ENCODE measurements at places on chromosomes 16 and 17.
A peak's percentile ranks its signal among the peaks of the same experiment; 100 is the strongest.

DNA sequence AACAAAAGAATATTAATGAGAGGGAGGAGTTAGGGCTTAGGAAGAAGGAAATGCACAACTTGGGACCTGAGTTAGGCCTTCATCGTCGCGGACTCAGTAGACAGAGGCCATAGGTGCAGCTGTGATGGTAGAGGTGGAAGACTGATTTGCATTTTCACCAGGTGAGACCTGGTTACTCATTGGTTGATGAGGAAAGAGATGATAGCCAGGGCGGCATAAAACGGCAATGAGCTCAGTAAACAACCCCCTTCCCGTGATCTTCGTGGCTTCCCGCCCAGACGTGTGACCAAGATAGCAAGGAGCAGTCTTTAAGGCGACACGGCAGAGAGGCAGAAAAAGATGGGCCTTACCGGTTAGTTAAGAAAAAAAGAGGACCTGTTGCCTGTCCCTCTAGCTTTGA, at the start of gene TMC5:
TSS of gene TMC5 (plus strand) at position 244 of the 400 bp plus-strand sequence. CDS start 22,156 bp downstream, outside the sequence.
- DNase-seq, result no peak

DNA sequence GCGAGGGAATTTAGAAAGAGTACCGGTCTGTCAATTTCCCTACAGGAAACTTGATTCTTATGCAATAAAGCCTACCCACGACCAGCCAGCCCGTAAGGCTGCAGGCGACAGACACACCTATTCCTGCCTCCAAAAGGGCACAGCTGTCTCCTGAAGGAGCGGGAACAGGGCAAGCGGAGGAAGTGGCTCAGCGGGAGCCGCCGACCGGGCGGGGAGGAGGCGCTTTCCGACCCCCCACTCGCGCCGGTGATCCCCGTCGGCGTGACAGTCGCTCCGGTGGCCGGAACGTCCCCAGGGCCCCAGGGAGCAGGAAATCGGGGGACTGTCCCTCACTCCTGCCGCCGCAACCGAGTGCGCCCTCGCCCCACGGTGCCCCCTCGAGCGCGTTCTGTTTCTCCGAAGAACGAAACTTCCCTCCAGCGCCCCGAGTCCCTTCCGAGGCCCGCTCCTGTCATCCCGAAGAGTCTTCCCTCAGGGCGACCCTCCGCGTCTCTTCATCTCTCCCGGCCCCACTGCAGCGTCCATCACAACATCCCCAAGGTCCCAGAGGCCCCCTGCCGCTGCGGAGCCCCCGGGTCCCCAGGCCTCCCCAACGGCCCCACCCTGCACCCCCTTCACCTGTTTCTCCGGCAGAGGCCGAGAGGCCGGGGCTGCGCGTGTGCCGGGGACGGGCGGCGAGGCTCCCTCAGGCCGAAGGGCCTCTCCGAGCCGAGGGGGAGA, 421 bp downstream of the STAT3 start:
- peak; percentile 13 for DNase-seq

- no peak for DNase-seq
Measured at GRCh38 chr16:57916735-57917438, 54.0 kb downstream of the CNGB1 start.

GRCh38 chr17:3968015-3968414, 3.8 kb upstream of the ATP2A3 start:
- no peak for DNase-seq

GRCh38 chr17:80422981-80423380, 8.0 kb downstream of the ENDOV start:
- no peak for DNase-seq

GRCh38 chr17:46020023-46020761, 21.1 kb downstream of the STH start:
- peak; percentile 34 for DNase-seq

DNA sequence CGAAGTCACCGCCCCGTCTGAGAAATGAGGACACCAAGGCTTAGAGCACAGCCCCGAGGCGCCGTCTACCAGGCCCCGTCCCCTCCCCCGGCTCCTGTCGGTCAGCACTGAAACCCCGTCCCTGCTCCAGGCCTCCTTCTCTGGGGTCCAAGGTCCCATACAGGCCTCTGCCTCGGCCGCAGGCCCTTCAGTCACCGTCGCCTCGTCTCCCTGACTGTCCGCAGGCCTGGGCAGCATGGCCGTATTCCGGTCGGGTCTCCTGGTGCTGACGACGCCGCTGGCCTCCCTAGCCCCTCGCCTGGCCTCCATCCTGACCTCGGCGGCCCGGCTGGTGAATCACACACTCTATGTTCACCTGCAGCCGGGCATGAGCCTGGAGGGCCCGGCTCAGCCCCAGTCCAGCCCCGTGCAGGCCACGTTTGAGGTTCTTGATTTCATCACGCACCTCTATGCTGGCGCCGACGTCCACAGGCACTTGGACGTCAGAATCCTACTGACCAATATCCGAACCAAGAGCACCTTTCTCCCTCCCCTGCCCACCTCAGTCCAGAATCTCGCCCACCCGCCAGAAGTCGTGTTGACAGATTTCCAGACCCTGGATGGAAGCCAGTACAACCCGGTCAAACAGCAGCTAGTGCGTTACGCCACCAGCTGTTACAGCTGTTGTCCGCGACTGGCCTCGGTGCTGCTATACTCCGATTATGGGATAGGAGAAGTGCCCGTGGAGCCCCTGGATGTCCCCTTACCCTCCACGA, 617 bp downstream of the COASY start:
- no peak for DNase-seq

DNA sequence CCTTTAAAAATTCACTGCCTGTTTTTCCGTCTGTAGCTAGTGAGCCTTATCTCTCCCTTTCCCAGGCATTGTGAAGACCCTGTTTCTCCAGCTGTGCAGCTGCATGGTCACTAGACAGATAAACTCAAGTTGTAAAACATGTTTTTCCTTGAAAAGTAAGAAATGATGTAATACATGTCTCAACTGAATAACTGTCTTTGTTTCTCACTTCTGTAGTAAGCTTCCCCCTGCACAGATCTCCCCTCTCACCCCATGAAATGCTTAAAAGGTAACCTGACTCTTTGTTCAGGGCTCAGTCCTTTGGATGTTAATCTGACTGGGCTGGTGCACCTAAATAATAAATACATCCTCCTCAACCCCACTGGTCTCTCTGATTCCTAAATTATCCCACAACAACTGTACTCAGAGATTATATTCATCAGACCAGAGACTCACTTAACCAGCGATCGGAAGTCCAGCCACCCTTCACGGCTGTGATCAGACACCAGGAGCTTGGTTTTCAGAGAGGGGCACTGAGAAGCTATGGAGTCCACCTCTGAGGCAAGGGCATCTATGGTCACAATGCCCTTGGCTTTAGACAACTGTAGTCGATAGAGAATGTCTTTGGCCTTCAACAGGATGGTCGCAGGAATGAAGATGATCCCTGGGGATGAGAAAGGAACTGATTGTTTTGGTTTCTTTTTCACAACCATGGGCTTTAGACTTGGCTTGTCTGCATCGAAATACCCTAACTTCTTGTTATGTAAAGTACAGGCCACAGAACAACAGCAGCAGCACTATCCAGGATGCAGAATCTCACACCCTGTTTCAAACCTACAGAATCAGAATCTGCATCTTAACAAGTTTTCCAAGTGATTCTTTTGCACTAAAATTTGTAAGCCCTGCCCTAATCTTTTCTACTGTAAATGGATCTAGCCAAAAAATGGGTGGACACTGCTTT, 15.4 kb downstream of the ACSM1 start:
- DNase-seq, result no peak

GRCh38 chr17:79748295-79749099, 17.8 kb downstream of the ENPP7 start:
- no peak for DNase-seq

- no peak for DNase-seq
Measured at GRCh38 chr16:69094501-69094900, 11.0 kb upstream of the HAS3 start.

DNA sequence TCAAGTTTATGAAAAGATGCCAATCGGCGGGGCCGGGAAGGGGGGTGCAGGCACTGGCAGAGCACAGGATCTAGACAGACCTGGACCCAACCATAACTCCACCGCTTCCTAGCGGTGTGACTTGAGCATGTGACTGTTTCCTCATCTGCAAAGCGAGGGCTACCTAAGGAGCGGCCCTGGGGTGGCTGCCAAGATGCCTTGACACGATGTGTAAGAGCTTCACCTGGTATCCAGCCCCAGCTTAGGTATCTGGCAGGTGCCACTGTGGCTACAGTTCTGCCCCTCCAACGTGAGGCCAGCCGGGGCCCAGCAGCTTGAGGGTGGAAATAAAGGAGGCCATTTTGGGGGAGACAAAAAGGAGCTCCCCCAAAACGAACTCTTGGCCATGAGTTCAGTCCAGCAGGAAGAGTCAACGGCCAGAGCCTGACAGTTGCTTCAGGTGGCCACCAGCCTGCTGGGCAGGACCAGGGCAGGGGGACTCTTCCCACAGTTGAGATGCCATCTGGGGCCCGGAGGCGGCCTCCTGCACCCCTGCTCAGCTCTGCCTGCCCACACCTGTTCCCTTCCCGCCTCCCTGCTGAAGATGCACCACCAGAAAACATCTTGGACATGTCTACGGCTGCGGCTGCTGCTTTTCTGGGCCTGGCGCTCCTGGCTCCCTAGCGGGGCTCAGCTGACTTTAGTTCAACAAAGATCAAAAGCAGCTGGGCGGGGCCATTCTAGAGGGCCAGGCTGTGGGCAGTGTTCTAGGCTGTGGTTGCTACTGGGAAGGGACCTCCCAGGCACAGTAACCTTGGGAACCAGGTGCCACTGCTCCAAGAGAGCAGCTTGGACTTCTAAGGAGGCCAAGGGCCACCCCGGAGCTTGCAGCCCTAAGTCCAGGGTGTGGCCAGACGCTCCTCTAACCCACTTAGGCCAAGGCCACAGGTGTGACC, 3.4 kb upstream of the MTSS2 start:
- no peak for DNase-seq

DNA sequence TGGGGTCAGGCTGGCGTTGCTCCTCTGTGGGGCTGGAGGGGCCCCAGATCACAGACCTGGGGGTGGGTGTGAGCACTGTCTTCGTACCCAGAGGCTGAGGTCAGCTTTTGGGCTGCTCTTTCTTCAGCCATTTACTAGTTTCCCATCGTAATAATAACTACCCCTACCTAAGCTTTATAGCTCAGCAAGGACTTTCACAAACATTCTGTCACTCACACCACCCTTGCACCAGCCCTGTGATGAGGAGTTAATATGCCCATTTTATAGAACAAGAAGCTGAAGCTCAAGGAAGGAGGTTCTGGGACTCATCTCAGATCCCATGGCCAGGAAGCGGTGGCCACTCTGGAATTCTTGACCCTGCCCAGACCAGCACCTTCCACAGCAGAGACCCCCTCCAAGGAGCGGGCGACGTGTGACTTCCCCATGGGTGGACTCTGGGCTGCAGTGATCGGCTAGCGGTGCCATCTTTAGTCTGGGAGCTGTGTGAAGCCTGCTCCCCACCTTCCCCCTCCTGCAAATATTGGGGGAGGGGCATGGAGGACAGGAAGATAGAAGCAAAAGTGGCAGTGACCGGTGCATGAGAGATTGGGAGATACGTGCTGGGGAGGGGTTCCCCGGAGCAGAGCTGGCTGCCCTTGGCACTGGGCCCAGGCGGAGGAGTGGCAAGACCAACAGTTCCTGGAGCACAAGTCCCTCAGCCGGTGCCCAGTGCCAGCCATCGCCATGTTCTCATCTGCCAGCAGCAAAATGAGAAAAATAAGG, 81.8 kb upstream of the TOB1 start:
- DNase-seq, result no peak

DNA sequence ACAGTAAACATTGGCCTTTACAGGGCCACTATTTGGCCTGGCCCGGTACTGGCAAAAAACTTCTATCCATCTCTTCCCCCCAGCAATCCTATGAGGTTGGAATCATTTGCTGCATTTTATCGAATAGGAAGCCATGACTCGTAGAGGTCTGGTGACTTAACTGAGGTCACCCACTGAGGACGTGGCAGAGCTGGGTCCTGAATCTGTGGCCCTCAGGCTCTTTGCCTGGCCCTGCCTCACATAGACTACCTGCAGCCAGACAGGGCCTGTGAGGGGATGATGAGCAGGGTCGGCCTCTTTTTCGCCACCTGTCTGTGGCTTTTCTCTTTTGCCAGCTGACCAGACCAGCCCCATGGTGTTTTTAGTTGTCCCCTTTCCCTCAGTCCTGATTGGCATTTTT, 1.9 kb downstream of the PPP4C start:
- DNase-seq, result no peak

GRCh38 chr16:13939821-13940220, 19.9 kb downstream of the ERCC4 start:
- DNase-seq, result no peak

DNA sequence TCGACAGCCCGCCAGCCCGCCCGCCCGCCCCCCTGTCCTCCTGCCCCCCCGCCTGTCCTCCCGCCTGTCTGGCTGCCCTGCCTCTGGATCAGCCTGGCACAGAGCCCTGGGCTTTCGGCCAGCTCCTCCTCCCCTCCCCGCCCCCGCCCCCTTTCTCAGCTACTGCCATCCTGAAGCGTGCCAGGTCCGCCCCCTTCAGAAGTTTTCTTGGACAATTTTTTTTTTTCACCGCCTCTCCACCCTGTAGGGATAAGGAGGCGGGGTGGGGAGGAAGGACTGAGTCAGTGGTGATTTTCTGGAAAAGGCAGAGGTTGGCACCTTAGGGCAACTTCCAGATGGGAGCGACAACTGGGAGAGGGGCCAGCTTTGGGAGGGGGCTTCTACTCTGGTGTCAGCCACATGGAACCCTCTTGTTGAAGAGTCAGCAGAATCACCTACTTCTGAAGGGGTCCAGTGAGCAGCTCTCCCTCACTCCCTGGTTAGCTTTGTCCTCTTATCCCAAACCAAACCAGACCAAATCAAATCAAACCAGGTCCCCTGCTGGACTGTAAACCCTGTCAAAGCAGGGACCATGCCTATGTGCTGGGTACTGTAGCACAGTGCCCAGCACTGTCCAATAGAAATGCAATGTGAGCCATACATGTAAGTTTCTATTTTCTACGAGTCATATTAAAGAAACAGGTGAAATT, 19.7 kb downstream of the IGF2BP1 start:
- no peak for DNase-seq

GRCh38 chr17:52158450-52159042, at the start of gene CA10:
CA10 (minus strand) TSS chr17:52158714.
- DNase-seq, result no peak

DNA sequence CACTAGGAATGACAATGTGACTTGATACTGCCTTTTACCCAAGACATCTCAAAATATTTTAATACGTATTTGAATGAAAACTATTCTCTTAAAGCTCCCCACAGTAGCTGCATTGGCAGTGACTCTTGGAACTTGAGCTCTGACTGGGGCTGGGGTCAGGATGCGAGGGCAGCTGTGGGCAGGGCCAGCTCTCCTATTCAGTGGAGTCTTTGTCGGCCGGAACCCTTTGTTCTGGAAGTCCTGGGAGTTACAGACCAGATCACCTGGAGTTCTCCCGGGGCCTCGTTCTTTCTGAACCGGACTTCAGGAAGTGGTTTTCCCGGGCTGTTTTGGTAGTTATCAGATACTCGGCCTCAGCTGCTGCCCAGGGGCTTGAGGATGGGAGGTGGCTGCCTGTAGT, 84.9 kb downstream of the NPIPB11 start:
- DNase-seq, result no peak

GRCh38 chr17:77831474-77832179, 126.9 kb upstream of the TNRC6C start:
- DNase-seq, result no peak

- no peak for DNase-seq
Measured at GRCh38 chr16:58634265-58634802, 4.7 kb upstream of the CNOT1 start.

All from stimulated activated CD8-positive, alpha-beta memory T cell treated with anti-CD3 and anti-CD28 coated beads, Interleukin-7, amount 100 ng/mL, for 24 hours (primary cell).